MV-4-11 (cell line): ENCODE measurements at places on chromosomes 6 and 20.

DNA sequence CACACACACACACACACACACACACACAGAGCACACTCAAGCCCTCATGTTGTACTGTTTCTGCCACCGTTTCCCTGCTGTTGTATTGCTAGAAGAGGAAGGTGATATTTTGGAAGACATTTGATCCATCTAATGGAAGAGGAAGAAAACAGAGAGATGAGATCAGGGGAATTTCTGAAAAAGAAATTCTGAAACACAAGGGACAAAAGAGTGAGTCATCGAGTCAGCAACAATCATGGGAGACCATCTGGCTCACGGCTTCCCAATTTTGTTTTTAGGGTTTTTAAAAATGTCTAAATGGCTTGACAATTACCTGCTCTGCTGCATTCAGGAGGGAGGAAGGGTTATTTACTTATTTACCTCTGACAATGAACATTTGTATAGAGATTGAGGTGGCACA lies 22.0 kb downstream of the SOX4 start:
- DNase-seq: peak; percentile 26

DNA sequence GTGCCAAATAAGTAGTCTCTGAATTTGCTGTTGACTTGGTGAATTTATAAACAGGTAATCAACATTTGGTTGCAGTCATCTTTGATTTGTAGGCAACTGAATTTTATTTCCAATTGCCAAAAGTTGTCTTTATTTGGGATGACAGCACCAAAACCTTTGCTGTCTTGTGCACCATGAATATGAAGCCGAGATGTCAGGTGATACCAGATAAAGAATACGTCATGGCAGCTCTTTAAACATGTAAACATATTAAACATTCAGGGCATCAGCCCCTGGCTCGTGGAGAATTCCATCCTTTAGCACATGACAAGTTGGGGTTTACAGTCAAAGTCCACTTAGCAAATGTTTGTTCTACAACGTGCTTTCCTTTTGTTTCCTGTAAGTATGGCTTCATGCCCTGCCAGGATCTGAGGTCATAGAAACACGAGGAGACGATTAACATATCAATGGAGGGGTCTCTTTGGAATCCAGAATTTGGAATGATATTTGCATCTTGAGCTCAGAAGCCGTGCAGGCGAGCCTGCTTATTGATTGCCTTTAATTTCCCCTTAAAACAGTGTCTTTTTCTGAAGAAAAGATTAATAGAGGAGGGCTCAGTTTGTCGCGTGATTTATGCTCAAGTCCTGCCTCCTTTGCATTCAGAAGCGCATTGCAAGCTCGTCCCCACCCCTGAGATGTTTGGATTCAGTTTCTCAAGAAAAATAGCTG lies 170.2 kb upstream of the ZNF217 start:
- DNase-seq: no peak

GRCh38 chr6:156852858-156853216 lies 75.7 kb downstream of the ARID1B start:
- DNase-seq: no peak

DNA sequence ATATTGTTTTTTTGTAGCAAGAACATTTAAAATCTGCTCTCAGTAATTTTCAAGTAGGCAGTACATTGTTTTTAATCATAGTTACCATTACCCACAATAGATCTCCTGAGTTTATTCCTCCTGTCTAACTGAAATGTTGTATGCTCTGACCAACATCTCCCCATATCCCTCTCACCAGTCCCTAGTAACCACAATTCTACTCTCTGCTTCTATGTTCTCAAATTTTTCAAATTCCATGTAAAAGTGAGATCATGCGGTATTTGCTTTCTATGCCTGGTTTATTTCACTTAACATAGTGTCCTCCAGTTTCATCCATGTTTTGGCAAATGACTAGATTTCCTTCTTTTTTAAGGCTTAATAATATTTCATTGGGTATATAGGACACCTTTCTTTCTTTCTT lies 300.5 kb downstream of the KCNQ5 start:
- no peak for DNase-seq
